HT-29 (cell line): ENCODE measurements at places on chromosomes 6 and 20.

DNA sequence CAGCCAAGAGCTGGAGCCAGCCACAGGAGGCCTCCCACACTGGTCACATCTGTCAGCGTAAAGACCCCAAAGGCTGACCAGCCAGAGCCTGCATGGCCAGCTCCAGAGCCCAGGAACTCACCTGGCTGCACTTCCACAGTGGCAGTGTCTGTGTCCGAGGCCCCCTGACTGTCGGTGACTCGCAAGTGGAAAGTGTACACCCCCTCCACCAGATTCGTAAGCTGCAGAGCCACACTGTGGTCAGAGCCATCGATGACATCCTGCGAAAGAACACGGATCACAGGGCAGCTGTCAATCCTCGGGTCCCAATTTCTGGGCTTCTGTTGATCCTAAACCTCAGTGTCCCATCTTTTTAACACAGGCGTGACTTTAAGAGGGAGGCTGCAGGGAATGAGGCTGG, 69.3 kb downstream of the ALDH5A1 start:
- no peak for DNase-seq

DNA sequence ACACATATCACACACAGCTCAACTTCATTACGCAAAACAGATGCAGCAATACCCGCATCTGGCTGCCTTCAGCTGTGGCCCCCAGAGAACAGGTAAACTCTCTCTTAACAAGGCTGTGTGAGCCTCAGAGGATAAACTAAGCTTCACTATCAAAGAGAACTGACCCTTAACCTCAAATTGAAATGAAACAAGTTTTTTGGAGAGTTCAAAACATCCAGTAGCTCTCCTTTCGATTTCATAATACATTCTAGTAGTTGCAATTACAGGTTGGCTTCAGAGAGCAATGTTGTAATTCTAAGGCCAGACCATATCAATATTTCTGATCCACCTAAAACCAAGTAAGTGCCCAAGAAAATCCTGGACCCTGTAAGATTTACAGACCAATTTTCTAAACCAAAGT, 113.5 kb downstream of the FAXC start:
- DNase-seq, result no peak

GRCh38 chr6:158654498-158654897, 4.6 kb downstream of the SYTL3 start:
- DNase-seq, result no peak

GRCh38 chr6:24897186-24897585, 38.6 kb downstream of the RIPOR2 start:
- no peak for DNase-seq

DNA sequence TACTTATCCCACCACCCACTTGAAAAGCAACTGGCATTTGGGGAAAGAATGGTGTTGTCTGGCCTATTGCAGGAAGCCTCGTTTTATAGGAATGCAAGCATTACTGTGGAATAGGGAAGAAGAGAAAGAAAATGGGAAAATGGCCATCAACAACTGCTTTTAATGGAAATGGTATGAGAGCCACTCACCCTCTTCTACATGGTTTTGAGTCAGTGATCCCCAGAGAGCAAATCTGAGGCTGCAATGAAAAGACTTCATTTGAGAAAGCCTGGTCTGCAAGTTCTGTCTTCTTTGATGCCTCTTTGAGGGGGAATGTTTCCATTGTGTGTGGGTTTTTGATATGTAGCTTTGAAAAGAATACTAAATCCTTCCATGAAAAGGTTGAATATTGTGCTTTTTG, 172.3 kb upstream of the HDDC2 start:
- no peak for DNase-seq

GRCh38 chr6:47207261-47207660, 102.4 kb downstream of the TNFRSF21 start:
- no peak for DNase-seq

DNA sequence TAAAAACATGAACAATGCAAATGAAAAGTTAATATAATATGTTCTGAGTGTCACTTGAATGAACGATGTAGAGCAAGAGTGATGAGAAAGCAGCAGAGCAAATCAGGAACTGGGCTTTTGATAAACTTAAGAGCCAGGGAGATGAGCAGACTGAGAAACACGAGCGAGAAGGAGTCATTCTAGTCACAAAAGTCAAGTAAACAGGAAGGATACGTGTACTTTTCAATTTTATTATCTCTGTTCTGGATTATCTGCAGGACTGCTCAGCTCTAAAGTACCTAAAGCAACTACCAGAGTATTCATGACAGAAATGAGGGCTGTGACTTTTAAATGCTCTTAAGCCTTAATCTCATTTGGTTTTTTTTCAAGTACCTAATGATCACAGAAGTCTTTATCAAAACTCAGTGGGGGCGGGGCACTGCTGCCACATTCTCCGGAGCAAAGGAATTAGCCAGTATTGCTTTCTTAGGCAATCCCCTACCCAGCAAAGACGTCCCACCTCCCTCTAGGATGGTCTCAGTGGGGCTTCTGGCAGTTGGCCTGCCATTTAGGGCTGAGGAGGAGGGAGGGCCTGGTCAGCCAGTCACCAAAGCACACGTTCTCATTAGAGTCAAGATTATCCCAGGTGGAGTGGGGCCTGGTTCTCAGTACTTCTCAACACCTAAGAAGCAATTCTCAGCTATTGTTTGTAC, 8.6 kb downstream of the MAN1A1 start:
- DNase-seq, result no peak

DNA sequence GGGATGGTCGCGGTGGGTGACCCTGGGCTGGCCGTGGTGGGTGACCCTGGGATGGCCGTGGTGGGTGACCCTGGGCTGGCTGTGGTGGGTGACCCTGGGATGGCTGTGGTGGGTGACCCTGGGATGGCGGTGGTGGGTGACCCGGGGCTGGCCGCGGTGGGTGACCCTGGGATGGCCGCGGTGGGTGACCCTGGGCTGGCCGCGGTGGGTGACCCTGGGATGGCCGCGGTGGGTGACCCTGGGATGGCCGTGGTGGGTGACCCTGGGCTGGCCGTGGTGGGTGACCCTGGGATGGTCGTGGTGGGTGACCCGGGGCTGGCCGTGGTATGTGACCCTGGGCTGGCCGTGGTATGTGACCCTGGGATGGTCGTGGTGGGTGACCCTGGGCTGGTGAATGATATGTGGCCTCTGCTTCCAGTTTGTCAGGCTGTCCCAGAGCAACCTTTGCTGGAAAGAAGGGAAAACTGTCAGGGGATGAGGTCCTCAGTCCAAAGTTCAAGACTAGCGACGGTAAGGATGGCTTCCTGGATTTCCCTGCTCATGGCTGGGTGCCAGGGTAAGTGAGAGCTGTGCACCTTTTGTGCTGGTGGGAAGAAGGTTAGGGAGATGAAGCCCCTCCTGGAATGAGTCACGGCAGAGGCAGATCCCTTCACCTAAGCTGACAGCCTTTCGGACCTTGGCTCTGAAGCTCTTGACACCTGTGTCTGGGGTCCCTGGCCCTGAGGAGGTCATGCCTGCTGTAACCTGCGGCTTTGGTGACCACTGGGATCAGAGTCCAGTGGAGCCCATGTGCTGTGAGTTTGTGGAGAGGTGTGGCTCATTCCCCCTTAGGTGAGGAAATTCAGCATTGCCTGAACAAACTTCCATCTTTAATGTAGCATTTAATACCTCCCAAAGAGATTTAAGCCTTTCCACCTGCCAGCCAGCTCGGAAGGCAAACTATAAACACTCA, 19.1 kb upstream of the PCMTD2 start:
- DNase-seq, result no peak

- no peak for DNase-seq
Observed at GRCh38 chr6:2507521-2508037, 243.1 kb downstream of the MYLK4 start.

DNA sequence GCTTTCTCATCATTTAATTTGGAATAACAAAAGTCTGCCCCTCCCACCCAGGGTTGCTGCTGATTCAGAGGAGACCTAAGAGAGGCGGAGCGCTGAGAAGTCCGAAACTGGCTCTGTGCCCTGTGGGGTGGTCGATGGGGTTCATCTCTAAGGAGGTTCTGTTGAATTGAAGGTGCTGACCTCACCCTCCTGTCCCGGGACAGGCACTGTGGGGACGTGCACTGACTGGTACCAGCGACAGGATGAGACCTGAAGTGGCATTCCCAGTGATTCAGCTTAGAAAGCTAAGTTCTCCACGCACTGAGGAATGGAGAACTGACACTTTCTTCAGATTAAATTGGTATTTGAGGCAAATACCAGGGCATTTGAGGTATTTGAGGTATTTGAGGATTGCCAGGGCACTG, 1.3 kb downstream of the GUCA1B start:
- no peak for DNase-seq

DNA sequence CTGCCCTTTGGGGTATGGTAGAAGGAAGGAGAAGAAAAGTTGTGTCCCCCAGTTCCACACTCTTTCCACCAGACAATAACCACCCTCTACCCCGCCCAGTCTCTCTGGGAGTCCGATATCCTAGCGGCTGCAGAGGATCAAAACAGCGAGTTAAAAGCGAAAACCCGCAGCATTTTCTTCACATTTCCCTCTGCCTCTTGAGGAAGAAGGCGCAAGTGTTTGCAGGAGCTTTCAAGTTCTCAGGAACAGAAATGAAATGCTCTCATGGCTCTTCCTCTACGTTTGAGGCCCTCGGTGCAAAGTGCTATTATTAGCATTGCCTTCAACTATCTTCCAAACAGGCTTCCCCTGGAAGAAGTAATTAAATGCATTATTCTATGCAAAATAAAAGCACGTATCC, 52.2 kb upstream of the CCDC167 start:
- no peak for DNase-seq

DNA sequence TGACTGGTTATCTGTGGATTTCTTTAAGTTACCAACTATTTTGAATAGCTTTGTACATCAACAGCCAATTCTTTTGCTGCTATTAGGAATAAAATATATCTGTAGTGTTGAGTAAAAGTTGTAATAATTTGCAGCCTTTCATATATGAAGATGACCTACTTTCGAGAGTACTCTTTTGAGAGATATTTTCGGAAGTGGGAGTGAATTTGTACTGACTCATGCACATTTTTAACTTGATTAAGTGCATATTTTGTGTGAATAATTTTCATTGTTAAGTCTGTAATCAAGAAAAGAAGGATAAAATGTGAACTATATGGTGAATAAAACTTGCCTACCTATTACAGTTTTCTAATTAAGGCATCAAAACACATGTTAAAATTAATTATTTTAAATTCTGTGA, 51.9 kb downstream of the L3MBTL3 start:
- DNase-seq, result no peak

DNA sequence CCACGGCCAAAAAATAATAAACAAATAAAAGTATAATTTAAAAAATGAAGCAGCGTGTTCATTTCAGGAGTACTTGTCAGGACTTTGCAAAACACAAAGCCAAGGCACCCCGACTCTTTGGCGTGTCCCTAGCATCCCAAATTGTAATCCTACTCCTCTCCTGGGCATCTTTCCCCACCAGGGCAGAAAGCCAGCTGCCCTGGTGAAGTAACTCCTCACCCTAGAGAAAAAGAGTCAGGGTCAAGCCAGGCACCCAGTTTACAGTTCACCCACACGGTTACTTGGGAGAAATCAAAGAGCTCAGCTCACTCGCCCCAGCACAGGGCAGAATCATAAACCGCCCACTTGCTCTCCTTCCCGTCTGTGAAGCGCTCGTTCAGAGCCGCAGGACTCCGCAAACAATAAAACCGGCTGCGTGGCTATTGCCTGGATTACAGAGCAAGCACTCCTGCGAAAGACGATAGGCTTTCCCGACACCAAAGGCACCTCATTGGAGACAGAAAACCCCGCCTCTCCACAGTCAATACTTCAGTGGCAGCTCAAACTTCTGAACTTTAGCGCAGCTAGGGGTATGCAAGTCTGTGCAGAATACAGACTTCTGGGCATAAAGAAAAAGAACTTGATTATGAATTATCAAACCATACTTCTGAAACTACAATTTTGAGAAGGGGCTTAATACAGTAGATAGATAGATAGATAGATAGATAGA, 73.0 kb upstream of the NHSL1 start:
- DNase-seq, result peak; percentile 83

- no peak for DNase-seq
Observed at GRCh38 chr20:59481067-59481466, 123.3 kb upstream of the PHACTR3 start.

GRCh38 chr6:134379599-134379998, 61.7 kb upstream of the SGK1 start:
- DNase-seq, result no peak

DNA sequence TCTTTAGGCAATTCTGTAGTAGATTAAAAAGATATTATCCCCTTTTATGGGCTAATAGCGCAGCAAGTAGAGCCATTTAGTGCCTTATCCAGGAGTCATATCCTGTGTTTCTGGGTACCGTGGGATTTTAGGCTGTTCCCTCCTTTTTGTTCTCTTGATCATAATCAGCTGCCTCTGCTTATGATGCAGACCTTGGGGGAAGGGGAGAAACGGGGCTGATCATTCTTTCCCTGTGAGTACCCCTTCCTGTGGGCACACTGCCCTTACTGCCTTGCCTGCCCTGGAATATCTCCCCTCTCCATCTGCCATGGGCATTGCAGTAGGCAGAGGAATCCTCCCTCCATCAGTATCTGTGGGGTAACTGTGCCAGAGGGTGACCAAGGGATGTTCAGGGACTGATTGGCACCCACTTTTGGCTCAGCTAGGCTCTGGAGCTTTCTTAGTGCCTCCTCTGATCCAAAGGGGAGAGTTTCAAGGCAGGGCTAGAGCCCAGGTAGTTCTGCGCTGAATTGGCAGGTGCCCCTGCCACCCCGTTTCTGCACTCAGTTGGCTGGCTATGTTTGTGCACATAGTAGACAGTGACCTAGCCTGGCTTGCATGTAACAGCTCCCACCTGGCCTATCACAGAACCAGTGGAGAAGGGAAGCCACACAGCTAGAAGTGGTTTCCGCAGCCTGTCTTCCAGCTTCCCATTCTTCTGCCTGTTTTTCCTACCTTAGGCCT, 103.3 kb downstream of the FIG4 start:
- no peak for DNase-seq

DNA sequence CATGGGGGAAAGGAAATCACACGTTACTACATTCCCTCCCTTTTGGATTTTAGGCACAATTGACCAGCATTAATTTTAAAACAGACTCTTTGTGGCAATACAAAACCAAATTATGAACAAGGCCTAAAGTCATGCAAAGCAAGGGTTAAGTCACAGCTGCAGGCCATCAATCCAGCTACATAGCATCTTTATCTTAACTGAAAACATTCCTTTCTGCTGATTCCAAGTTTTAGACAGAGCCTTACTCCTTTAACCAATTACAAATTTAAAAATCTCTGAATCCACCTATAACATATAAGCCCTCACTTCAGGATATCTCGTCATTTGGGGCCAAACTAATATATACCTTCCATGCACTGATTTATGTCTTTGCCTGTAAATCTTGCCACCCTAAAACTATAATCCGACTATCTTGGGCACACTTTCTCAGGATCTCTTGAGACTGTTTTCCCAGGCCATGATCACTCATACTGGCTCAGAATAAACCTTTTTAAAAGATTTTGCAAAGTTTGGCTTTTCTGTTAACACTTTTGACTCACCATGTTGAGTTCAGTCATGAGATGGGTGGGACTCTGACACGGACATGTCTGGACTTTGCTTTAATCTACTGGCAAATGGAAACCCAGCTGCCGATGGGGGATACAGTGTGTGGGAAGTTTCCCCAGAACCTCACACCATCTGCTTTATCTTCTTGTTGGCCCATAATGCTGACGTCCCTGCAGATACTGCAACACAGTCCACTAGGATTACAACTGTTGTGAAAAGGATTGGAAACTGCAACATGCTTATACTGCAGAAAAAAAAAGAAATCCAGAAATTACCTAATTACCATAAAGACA, 757.0 kb downstream of the PTPRT start:
- DNase-seq, result no peak
